NCI-H774 (cell line): ENCODE measurements at places on chromosomes 6 and 20.

DNA sequence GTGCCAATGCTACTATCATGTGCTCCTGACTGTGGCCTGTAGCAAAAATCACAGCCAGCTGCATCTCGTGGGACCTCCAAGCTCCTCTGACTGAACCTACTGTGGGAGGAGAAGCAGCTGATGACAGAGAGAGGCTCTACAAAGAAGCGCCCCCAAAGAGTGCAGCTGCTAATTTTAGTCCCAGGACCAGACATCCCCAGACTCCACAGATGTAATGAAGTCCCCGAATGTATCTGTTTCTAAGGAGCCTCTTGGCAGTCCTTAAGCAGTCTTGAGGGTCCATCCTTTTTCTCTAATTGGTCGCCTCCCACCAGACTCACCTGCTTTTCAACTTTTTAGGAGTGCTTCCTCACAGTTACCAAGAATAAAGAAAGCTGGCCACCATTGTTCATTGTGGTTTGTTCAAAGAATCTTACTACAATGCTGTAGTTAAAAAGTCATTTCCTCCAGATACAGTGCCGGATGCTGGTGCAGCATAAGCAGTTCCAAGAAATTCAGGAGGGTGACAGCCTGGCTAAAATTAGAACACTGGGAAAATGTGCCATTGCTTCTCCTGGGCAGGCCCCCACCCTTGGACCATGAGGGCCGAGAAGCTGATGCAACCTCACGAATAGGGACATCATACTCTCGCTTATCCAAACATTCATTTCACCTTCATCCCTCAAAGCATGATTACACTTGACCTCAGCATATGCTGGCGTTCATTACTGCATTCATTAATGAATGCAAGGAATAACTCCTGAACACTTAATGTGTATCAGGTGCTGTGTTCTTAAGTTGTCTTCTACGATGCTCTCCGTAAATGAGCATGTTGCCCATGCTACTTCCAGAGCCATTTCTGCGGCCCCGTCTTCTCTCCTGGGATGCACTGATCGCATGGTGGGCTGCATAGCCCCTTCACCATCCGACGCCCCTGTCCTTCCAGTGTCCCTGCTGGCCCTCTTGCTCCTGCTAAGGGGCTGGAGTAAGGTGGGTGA lies 66.4 kb downstream of the LY86 start:
- DNase-seq, result no peak

DNA sequence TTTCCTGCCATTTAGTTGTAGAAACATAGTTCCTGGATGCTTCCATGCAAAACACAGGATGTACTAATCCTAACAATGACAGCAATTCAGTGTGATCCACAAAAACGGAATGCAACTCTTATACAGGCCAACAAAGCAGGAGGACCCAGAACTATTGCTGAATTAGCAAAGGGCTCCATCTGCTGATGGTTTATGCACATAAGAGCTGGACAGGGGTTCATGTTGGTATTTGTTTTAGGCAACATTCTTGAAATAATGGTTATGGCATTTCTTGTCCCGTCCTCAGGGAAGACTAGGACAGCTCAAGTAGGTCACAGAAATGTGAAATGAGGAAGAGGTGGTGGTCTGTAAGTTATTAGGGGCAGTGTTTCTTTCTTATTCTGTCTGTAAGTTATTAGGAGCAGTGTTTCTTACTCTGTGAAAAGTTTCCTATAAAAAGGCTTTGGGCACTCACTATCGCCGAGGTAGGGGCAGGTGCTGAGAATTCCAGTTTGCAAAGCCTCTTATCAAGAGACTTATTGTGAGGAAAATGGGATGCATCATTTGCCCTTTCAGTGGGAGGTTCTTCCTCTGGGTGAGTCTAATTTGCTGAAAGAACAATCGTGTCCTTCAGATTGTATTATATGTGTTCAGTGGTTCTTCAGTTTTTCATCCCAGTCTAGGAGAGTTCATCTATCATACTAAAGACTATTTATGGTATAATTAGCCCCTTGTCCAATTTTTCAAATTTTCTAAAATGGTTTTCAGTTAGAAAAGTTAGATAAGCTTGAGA lies 171.1 kb downstream of the MCHR2 start:
- DNase-seq, result peak; percentile 78

GRCh38 chr6:169075211-169075914 lies 178.3 kb downstream of the THBS2 start:
- DNase-seq, result no peak

DNA sequence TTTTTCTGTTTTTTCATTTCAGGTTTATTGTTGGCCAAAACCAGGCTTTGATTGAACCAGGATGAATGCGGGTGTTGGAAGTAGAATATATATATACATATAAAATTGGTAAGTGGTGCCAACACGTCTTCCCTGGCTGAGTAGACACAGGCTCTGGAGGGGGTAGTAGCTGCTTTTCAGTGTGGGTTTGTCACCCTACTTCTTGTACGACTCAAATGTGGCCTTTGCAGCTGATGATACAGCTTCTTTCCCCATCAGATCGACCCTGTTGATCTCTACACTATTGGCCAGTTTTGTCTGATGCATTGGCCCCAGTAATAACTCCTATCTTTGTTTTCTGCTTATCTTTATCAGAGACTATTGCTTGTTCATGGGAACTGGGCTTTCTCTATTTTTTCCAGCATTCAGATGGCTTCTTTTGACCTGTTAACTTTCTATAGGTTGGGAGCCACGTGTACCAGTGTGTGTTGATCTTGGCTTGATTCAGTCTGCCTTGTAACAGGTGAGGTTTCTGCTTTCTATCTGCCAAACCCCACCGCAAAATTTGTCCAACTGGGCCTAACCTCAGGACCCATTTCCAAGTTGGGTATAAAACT lies 2.7 kb upstream of the ZNFX1 start:
- no peak for DNase-seq

- no peak for DNase-seq
Measured at GRCh38 chr6:44697327-44697726, 309.8 kb downstream of the CDC5L start.

DNA sequence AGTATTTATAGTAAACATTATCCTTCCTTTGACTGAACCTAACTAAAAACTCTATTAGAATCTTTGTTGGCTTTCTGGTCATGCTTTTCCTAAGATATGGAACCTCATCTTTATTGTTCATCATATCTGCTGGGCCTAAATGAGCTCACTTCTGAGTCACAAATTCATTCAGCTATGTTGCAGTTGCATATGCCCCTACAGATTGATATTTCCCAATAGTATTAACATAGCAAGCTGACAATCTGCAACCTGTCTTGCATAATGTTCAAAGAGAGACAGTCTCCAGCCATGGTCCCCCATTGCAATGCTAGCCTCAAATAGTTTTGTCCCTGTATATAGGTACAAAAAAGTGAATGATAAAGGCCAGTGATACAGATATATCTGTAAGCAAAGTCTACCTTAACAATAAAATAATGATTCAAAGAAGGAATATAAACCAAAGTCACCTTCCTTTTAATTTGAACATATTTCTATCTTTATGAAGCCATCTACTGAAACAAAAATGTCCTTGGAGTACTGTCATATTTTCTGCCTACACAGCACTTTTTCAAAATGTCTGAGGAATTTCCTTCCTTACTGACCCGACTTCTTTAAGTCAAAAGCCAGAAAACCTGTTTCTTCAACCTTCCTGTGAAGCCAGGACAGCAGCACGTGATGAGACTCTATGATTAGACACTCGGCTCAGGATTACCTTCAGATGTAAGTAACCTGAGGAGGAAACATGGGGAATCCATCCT lies 140.7 kb downstream of the UBE3D start:
- no peak for DNase-seq

DNA sequence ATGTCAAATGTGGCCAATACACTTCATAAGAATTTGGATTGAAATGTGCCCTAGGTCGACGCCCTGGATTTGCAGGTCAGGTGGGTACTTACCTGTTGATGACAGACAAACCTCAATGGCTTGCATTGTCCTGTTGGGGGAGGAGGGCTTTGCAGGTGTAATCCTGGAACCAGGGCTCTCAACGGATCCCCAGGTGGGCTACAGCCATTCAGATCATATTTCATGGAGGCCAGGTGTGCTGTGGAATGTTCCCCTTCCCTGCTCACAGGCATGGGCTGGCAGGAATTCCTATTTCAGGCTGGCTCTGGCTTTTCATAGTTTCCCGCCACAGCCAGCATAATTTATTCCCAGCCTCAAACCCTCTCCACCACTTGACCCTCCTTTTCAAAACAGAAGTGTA lies 254.7 kb downstream of the SMOC2 start:
- no peak for DNase-seq

GRCh38 chr20:44304383-44304782 lies 6.6 kb downstream of the FITM2 start:
- DNase-seq, result no peak

- DNase-seq, result no peak
Measured at GRCh38 chr6:39239527-39240154, 10.4 kb upstream of the KCNK5 start.

GRCh38 chr6:160028487-160029275 lies 59.8 kb downstream of the IGF2R start:
- DNase-seq, result no peak

- DNase-seq, result no peak
Measured at GRCh38 chr20:25459916-25460535, 52.6 kb downstream of the GINS1 start.

DNA sequence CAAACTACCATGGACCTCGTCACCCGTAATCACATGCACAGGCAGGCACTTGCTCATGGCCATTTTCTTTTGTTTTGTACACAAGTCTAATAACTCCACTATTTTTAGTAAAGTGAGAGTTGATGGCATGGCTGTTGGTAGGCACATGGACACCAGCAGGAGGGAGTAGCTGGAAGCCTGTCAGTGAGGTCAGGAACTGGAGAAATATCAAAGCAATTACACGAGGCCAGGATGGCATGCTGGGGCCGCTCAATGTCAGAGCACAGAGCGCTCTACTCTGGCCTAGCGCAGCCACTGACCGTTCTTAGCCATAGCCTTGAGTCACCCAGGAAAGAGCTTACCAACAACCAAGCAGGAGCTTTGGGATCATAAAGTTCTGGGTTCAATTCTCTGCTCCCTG lies 36.1 kb upstream of the GTSF1L start:
- no peak for DNase-seq

GRCh38 chr6:139474145-139475108 lies 100.0 kb upstream of the CITED2 start:
- peak; percentile 70 for DNase-seq

DNA sequence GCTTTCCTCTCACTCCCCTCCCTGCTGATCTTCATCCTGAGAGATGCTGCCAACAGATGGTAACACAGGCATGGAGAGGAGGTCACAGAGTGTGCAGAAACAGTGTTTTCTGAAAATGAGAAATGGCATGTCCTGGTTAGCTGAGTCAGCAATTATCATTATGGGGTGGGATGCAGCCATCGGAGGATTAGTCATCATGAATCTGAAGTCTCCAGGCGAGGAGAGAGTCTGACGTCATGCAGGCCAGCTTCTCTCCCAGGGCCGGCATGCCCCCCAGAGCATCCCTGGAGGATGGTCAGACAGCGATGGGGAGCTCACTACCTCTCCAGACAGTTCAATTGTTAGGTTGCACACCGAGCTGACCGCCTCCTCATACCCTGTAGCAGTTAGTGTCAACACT lies 4.7 kb upstream of the GTSF1L start:
- DNase-seq, result no peak

- no peak for DNase-seq
Measured at GRCh38 chr6:10695086-10695657, 400 bp downstream of the PAK1IP1 start.

GRCh38 chr20:22575087-22575721 lies 9.2 kb downstream of the FOXA2 start:
- peak; percentile 55 for DNase-seq

- DNase-seq, result no peak
Measured at GRCh38 chr6:83633149-83633548, 75.8 kb downstream of the SNAP91 start.

DNA sequence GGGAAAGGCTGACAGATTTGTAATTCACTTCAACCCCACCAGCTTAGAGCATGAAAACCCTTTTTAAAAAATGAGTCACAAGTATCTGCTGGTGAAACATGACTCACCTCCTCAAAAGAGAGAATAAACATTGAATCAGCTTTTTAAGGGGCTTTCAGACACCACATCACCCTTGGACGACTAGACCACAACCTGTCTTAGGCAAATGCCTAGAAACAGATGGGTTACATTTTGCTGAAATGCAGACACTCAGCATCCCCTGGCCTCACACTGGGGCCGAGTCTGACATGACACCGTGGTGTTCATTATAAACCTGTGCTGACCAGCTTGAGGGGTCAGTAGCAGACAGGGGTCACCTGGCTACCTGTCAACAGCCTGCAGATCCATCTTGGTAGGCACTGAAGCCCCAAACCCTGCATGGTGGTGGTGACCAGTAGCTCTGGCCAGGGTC lies 175.3 kb upstream of the CST7 start:
- no peak for DNase-seq

- no peak for DNase-seq
Measured at GRCh38 chr20:19253916-19254820, 41.7 kb downstream of the SLC24A3 start.

GRCh38 chr6:109472132-109472995 lies 10.7 kb downstream of the ZBTB24 start:
- no peak for DNase-seq

GRCh38 chr6:34339432-34339831 lies 53.0 kb downstream of the NUDT3 start:
- no peak for DNase-seq

GRCh38 chr6:117074672-117075071 lies 190.7 kb upstream of the VGLL2 start:
- DNase-seq, result no peak

DNA sequence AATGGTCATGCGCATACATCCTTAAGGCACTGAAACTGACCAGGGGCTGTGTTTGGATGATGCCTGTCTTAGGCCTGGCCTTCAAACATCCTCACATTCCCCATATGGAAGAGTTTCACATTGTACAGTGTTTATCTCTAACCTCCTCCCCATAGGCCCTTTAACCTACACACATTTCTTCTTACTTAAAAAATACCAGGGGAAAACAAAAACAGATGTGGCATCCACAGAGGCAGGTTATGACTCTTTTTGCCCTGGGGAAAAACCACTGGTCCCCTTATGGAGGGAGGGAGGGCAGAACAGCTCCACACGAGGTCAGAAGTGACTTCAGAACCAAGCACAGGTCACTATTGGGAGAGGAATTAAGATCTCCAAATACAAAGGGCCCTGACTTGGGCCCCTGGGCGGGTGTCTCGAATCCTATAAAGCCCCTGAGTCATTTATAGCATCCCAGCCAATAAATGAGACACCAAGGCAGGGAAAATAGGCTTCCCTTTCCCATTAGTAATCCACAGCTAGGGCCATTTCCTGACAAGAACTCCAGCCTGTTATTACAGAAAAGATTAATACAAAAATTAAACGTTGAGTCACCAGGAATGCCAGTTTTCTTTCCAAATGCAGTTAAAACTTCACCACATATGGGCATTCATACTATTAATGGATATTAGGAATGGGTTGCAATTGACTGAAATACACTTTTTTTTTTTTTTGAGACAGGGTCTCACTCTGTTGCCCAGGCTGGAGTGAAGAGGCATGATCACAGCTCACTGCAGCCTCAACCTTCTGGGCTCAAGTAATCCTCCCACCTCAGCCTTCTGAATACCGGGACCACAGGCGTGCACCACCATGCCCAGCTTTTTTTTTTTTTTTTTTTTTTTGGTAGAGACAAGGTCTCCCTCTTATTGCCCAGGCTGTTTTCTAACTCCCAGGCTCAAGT lies 107.2 kb downstream of the ATP9A start:
- no peak for DNase-seq
